ENCODE measurements at places on chromosomes 16 and 17.

DNA sequence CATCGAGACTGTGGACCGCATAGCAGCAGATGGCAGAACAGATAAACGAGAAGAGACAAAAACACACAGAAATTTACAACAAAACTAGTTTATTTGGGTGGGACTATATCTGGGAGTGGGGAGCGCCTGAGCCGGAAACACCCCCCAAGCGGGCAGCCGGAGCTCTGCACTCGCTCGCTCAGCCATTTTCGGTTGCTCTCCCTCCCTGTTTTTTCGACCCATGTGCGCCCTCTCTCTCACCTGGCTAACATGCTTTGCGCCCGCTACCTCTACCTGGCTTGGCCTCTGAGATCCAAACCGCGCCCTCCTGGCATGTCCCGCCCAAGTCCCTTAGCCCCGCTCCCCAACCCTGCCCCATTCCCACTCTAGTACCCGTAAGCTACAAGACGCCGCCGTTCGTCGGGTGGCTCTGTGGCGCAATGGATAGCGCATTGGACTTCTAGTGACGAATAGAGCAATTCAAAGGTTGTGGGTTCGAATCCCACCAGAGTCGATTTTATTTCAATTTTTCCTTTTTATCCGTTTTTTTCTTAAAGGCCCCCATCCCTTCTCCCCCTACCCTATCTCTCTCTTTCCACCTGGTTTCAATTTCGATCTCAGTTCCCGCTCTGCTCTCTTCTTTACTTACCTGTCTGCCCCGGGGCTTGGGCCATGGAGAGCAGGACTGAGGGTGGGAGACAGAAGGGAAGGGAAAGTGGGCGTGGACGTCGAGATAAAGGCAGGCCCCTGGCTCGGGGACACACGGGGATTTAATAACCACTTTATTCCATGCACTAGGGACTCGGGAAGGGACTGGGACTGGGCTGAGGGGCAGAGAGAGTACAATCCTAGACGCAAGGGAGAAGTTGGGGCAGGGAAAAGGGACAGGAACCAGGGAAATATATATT is 2.4 kb upstream of the ALOXE3 start:
- peak; percentile 64 for DNase-seq

- no peak for DNase-seq
These were observed 3.5 kb upstream of the CPNE7 start for GRCh38 chr16:89572073-89572484.

GRCh38 chr16:22813948-22814710 is at the start of gene HS3ST2:
Gene HS3ST2 (plus strand): TSS chr16:22814162. CDS start chr16:22814611, 449 bp downstream.
- peak; percentile 89 for DNase-seq

DNA sequence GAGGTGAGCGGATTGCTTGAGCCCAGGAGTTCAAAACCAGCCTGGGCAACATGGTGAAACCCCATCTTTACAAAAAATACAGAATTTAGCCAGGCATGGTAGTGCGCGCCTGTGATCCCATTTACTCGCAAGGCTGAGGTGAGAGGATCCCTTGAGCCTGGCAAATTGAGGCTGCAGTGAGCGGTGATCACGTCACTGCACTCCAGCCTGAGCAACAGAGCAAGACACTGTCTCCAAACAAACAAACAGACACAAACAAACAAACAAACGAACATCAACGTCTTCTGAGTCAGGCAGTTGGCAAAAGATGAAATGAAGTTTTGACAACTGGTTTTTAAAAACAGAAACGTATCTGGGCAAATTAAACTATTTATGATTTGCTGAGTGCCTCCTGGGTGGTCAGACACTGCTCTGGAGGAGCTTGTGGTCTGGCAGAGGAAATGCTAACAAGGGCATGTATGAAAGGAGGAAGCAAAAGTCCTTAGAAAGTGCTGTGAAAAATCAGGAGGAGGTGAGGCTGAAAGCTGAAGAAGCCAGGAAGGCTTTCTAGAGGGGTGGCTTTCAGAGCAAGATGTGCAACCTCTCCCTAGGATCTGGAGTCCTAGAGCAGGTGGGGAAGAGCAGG is 10.2 kb upstream of the KRT20 start:
- no peak for DNase-seq

DNA sequence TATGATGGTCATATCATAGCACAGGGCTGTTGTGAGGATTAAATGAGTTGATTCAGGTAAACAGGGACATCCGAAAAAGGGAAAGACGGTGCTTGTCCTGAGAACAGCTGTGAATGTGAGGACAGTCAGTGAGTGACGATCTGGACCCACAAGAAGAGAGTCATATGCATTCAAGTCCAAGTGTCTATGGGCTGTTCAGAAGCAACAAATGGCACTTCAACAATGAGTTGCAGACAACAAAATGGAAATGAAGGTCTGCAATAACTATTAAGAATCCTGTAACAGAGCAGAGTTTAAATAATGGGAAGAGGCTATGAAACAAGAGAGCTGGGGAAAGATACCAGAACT is 100.3 kb downstream of the ADCY9 start:
- DNase-seq = no peak

DNA sequence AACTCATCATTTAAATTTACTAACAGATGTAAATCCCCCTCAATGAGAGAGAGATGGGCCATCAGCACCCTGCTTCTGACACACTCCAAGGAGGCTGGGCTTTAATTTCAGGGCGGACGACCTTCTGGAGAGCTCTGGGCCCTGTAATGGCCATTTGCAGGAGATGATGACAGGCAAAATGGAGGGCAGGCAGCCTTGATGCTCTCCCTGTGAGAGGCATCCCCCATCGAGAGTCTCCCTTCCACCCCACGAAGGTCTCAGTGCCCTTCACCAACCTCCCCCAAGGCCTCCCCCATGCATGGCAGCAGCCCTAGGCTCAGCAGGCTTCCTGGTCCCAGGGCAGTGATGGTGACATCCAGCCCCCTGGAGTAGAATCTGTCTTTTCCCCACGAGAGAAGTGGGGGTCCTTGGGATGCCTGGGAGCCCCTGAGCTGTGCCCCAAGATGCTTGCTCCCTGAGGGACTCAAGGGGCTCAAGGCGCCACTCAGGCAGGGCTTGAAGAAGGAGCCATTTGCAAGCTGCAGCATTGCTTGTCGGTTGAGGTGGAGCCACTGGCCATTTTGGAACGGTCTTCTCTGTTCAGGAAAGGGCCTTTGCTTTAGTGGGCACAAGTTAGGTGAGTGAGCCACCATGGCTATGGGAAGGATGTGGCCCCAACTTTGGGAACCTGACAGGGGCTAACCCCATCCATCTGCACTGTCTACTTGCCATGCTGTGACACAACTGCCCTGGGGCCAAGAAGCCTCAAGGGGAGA is 82.6 kb downstream of the C16orf78 start:
- no peak for DNase-seq

- no peak for DNase-seq
These were observed 5.1 kb downstream of the ZFPM1 start for GRCh38 chr16:88458039-88458772.

GRCh38 chr16:28279006-28279405 is 13.3 kb upstream of the SBK1 start:
- no peak for DNase-seq

- DNase-seq = peak; percentile 82
These were observed 3.2 kb downstream of the PDE6G start for GRCh38 chr17:81652906-81653771.

DNA sequence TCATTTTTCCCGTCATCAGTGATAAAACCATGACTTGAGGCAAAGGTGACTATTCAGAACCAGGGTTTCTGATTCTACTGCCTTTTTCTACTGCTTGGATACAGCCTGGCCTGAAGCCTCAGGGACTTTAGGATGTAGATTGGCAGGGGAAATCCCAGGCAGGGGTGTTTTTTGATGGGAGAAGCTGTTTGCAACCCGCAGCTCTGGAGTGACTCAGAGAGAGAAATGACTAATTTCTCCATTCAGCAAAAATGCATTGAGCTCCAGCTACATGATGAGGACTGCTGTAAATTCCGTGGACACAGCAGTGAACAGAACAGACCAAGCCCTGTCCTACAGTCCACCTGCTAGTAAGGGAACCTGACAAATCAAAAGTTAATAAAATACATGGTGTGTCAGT is 560.6 kb downstream of the CDH13 start:
- DNase-seq = no peak

- DNase-seq = no peak
These were observed 448.6 kb upstream of the RBFOX1 start for GRCh38 chr16:6884002-6884401.

GRCh38 chr16:31033709-31034492 is 543 bp downstream of the STX4 start:
- DNase-seq = peak; percentile 96

GRCh38 chr16:84448444-84448843 is 56.0 kb downstream of the MEAK7 start:
- no peak for DNase-seq

DNA sequence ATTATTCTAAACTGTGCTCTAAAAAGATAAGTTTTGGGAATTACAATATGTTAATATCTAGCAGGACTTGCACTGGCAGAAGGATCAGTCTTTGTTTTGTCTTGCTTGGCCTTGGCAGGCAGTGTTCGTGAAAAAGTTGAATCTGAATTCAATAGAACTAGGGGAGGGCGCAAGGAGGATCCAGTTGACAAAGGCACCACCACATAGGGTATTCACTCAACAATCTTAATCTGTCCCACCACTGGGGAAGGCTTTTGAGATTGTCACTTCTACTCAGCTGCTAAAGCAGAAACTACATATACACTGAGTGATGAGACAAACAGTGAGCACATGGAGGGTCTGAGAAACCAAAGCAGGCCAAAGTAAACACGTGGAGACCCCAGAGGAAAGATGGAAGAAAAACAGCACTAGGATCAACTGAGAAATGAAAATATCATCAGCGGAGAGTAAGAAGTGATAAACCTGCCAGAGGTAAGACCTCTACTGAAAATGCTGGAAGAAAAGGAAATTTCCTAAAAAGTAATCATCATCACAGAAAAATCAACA is 2.4 kb downstream of the AMFR start:
- DNase-seq = no peak

GRCh38 chr17:40060887-40061608 is 1.7 kb upstream of the THRA start:
- DNase-seq = no peak

DNA sequence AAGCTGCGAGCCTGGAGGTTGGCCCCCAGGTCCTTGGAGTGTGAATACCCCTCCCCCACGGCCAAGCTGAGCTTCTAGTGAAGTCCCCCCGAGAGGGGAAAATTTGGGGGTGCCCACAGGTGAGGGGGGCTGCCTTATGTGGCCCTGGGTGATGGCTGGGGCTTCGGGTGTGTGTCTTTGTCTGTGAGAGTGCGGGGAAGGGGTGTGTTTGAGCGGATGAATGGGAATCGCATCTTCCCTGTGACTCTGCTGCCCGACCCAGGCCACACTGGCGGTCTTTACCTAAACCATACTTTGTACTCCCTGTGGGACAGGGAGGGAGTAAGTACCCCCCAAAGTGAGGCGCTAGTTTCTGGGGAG is 1.3 kb downstream of the SBK1 start:
- DNase-seq = no peak

GRCh38 chr16:85606904-85607303 is 6.2 kb upstream of the GSE1 start:
- no peak for DNase-seq

- no peak for DNase-seq
These were observed 115.6 kb downstream of the MAP2K4 start for GRCh38 chr17:12136243-12136642.

GRCh38 chr17:35766903-35767510 is 6.3 kb downstream of the C17orf50 start:
- DNase-seq = no peak

DNA sequence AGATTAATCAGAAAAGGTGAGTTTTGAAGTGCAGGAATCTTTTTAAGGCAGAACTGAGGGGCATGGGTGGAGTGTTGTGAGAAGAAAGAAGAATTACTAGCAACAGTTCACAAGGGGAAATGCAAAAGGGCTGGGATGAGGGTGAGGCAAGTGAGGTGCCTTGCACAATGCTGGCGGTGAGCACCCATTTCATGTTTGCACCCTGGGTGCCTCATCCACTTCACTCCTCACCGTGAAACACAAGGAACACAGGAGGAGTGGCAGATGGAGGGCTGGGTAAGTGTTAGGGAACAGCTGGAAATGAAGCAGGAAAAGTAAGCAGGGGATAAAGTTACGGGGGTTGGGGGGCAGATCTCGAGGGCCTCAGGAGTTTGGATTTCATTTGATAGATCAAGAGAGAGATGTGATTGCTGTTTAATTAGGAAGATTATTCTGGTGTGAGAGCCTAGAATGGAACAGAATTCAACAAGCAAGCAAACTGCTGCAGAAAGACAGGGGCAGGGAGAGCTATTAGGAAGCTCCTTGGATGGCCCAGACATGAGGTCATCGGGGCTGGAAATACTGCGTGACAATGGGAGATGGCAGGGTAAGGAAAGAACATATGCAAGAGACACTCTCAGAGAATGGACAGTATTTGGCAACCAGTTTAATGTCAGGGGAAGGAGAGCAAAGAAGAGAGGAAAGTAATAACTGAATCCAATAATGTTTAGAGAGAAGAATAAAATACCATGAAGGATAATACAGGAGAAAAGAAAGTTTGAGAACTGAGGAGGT is 8.3 kb upstream of the HEATR6 start:
- DNase-seq = peak; percentile 26

GRCh38 chr16:67399218-67399733 is 6.0 kb upstream of the TPPP3 start:
- peak; percentile 90 for DNase-seq

GRCh38 chr16:51713502-51713901 is 562.4 kb upstream of the SALL1 start:
- no peak for DNase-seq

DNA sequence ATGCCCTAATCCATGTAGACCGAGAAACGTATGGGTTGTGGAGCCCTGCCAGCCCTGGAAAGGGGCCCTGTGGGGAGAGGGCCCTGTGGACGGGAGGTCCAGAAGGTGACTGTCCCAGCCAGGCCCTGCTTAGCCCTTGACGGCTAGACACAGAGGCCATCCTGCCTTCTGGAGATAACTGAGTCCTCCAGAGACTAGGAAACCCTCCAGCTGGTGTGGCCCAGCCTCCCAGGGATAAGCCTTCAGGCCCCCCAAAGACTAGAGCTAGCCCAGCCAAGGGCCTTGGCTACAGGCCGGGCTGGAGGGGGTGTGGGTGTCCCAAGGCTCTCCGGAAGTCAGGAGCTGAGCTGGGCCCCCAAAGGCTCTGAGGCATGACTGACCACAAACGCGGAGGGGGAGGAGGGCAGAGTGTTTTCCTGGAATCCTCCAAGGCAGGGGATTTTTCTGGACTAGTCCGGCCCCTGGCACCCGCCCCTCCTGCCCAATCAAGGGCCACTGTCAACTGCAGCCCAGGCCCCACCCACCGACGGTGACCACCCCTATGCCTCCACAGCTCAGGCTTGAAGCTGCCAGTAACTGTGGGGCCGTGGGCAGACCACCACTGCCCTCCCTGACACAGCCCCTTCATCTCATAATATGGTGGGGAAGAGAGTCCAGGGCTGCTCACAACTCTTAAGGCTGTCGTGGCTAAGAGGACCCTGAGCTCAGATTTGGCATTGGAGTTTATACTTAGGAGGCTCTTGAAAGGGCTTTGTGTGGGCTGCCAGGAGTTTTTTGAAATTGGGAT is 885 bp upstream of the VASN start:
- DNase-seq = no peak

DNA sequence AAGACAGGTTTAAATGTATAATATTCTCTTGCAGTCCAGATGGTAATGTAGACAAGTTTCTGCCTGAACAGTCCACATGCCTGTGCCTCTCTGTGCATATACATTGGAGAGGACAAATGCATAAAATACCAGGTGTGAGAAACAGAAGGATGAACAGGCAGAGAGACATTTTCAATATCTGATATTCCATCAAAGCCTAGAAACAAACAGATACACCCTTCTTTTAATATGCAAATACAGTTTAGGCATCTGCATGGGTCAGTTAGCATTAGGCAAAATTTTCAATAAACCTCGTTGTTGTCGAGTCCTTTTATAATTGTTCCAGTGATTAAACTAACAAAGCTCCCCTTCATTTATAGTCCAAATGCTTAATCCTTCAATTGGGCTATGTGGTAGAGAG is 897 bp downstream of the OMG start:
- no peak for DNase-seq

GRCh38 chr17:33370401-33370800 is 77.3 kb upstream of the ASIC2 start:
- peak; percentile 62 for DNase-seq

Data from iPS-NIHi11 (cell line).